Stimulated activated CD4-positive, alpha-beta T cell treated with anti-CD3 and anti-CD28 coated beads, Interleukin-15, amount 100 ng/mL, for 24 hours (primary cell): ENCODE measurements at places on chromosomes 2 and 18.
A peak's percentile ranks its signal among the peaks of the same experiment; 100 is the strongest.

GRCh38 chr18:2774669-2775068 is 72.1 kb upstream of the EMILIN2 start:
- DNase-seq, result no peak

DNA sequence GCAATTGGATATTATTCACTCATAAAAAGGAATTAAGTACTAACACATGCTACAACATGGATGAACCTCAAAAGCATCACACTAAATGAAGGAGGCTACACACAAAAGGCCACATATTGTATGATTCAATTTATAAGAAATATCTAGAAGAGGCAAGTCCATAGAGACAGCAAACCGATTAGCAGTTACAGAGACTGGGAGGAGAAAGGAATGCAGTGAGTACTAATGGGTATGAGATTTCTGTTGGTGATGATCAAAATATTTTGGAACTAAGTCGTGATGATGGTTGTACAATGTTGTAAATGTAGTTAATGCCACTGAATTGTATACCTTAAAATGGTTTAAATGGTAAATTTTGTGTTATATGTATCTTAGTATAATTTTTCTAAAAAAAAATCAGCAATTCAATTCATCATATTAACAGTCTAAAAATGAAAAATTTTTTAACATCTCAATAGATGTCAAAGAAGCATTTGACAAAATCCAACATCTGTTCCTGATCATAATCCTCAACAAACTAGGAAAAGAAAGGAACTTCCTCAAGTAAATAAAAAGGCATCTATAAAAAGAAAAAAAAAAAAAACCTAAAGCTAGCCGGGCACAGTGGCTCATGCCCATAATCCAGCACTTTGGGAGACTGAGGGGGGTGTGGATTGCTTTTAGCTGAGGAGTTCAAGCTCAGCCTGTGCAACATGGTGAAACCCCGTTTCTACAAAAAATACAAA is 98.1 kb downstream of the TGIF1 start:
- no peak for DNase-seq

DNA sequence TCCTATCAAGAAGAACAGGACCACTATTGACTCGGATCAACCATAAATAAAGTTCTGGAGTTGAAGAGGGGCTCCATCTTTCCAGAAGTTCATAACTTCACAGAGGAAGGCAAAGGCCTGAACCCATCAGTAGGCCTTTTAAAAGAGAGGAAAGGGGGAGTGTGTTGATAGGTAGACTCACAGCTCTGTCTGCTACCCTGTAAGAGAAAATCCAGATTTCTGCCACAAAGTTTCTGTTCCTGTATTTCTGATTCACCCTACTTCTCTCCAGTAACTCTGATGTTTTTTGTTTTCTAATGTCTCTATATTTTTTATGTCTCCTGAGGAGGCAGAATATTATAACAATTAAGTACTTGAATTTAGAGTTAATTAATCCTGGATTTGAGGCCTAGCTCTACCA is 564.0 kb downstream of the TNS1 start:
- DNase-seq, result no peak

GRCh38 chr2:67259556-67260342 is 137.4 kb upstream of the ETAA1 start:
- DNase-seq, result no peak

GRCh38 chr2:196639180-196640030 is at the start of gene CCDC150:
Gene CCDC150 (plus strand): TSS chr2:196639715. CDS start chr2:196639767, 52 bp downstream.
- DNase-seq, result peak; percentile 96

GRCh38 chr2:69291004-69291650 is 95.9 kb downstream of the GFPT1 start:
- no peak for DNase-seq

GRCh38 chr18:77069931-77070330 is 62.7 kb downstream of the MBP start:
- peak; percentile 41 for DNase-seq

- DNase-seq, result no peak
Measured at GRCh38 chr2:27082773-27083409, 3.7 kb upstream of the KHK start.

- DNase-seq, result no peak
Measured at GRCh38 chr2:184769023-184769422, 170.7 kb downstream of the ZNF804A start.

DNA sequence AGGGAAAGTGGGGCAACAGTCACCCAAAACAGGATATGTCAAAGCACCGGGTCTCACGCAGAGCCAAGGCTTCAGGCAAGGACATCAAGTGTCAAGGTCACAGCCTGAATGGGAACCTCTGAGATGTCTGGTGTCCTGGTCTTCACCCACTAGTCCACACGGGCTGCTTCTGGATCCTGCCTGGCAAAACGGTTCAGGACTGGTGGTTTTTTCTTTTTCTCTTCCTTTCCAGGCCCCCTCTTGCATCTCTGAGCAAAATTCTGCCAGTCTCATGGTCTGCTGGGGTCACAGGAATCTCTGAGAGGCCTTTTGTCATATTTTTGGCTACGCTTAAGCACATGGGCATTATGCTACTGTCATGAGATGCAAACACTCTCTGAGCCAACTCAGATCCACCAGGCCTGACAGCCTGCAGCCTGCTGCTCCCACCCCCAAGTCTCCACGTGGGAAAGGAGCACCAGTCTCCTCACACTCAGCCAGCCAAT is 518.2 kb upstream of the ZEB2 start:
- no peak for DNase-seq

GRCh38 chr2:126855606-126856005 is 43.1 kb upstream of the TEX51 start:
- DNase-seq, result no peak

- DNase-seq, result no peak
Measured at GRCh38 chr2:97967216-97967592, 28.5 kb downstream of the TMEM131 start.

DNA sequence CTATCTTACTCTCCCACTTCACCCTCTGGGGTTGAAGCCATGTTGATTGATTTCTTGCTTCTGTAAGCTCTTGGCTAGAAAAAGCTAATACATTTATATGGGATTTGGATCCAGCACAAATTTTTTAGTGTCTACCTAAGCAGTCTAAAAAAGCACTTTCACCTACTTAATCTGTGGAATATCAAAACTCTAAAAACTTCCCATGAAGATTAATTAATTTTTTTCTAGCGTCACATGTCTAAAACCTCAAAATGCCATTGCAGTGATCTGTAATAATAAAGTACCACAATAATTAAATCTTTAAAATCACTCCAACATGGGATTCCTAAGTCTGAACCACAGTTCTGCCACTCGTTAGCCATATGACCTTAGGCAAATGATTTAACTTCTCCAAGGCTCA is 180.1 kb downstream of the EN1 start:
- DNase-seq, result no peak

- no peak for DNase-seq
Measured at GRCh38 chr2:37894047-37894446, 31.0 kb upstream of the RMDN2 start.

DNA sequence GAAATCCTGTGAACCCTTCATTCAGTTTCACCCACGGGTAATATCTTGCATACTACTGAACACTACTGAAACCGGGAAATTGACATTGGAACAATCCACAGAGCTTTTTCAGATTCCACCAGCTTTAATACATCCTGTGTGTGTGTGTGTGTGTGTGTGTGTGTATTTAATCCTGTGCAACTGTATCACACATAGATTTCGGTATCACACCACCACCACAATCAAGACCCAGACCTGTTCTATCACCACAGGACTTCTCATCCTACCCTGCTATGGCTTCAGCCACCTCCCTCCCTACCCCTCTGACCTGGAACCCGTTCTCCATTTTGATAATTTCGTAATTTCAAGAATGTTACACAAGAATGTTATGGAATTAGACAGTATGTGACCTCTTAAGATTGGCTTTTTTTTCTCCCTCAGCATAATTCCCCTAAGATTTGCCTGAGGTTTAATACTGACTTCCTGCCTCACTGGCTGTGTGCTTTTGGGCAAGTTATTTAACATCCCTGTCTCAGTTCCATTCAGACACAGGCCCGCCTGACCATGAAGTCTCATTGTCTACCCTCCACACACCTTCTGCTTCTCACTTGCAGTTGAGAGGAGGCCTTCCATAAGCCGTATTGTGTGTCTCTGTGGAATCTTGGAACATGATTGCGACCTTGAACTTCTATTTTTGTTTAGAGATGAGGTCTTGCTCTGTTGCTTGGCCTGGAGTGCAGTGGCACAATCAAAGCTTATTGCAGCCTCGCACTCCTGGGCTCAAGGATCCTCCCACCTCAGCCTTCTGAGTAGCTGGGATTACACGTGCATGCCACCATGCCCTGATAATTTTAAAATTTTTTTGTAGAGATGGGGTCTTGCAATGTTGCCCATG is 14.4 kb upstream of the TMEM131 start:
- DNase-seq, result peak; percentile 17

DNA sequence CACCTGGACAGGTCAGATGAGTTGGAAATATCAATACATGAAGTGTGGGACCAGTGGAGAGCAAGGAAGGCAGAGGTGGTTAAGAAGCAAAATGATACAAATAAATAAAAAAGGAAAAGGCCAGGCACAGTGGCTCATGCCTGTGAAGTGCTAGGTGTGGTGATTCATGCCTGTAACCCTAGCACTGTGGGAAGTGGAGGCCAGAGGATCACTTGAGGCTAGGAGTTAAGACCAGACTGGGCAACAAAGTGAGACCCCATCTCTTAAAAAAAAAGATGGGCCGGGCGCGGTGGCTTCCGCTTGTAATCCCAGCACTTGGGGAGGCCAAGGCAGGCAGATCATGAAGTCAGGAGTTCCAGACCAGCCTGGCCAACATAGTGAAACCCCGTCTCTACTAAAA is 2.9 kb downstream of the STON1 start:
- no peak for DNase-seq

- DNase-seq, result no peak
Measured at GRCh38 chr2:223846515-223846914, 9.1 kb upstream of the AP1S3 start.

DNA sequence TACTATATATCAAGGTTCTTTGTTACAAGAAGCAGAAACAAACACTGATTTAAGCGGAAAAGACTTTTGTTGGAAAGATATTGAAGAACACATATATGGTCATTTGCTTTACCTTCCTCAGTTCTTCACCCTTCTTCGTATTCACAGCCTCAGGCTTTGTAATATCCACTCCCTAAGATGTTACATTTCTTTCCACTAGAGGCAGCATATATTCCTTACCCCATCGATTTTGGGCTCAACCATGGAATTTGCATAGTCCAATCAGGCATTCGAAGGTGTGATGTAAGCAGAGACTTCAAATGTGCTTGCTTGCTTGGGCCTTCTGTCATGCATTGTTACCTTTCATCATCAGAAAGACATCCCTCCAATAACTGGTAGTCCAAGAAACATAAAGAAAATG is 287.4 kb downstream of the PID1 start:
- no peak for DNase-seq

- no peak for DNase-seq
Measured at GRCh38 chr2:211877061-211877460, 661.5 kb downstream of the ERBB4 start.

DNA sequence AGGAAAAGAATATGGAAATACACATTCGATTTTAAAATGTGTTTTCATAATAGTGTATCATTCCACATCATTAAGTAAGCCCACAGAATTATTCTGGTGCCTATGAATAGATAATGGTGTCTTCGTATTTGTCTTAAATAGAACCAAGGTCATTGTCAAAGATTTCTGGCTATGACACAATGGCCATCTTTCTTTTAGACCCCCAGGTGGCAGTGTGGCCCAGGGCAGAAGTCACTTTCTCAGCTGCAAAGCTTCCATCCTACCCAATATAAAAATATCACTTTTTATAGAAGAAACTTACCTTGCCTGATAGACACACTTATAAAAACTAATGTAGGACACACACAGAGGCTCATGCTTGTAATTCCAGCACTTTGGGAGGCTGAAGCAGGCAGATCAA is 57.5 kb downstream of the ZRANB3 start:
- peak; percentile 17 for DNase-seq

GRCh38 chr18:79683626-79684282 is 4.2 kb downstream of the CTDP1 start:
- DNase-seq, result no peak

DNA sequence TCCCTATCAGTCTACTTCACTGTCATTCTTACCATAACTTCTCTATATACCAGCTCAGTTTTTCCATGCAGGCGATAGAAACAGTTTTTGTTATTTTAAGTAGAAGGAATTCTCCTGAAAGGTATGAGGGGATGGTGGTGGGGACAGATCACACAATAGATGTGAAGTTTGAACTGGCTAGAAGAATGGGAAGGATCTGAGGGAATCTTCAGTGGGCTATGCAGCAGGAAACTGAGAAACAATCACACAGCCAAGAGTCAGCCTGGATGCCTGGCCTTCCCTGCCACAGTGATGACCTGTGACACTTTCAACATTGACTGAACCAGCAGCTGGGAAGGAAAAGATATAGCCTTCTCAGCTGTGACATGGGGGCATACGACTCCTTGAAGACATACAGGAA is 329.1 kb upstream of the GULP1 start:
- DNase-seq, result no peak

DNA sequence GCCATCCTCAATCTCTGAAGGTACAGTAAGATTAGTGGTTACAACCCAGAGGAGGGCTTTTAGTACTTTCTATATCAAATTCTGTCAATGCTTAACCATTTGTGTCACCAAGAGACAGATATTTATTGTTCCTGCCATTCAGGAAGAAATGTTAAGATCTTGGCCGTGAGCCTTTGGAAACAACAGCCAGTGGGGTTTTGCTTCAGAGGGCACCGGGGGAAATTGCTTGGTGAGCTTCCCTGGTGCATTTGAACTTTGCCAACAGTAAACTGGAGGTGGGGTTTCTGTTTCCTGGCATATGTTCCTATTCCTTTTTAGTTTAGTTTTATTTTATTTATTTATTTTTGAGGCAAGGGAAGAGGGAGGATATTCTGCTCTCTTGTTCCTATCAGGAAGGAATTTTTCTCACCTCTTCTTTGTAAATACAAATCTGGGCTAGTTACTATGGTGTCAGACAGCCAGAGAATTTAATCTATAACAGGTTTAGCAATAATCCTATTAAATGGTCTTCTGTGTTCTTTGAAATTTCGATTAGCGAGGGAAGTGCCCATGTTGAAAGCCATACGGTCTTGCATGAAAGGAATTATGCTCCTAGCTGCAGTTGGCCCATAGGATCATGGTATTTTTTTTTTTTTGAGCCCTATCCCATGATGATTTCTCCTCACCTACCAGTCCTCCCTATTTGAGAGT is 95.7 kb downstream of the MAIP1 start:
- DNase-seq, result no peak

- DNase-seq, result peak; percentile 67
Measured at GRCh38 chr2:85707304-85707703, 13.1 kb downstream of the GNLY start.

DNA sequence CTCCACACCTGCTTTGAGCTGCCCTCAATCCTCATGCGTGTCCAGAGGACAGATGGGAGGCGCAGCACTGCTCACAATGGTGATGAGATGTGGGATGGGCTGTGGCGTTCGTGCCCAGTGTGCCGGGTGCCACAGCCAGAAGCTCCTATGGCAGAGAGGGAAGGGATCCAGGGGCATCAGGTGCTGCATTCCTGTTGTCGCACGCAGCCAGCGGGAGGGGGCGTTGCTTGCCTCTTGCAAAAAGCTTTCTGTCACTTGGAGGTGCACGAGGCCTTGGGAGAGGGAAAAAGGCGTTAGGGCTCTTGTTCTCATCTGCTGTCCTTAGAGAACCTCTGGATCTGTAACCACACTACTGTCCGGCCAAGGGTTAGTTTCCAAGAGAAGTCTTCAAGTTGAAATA is 29.2 kb upstream of the ALLC start:
- DNase-seq, result no peak
